ENCODE measurements at places on chromosomes 11 and 22. TPM values are rescaled to one million over a fixed set of nuclear protein-coding genes. Genes with fewer than 3 reads are reported as not detected.

The PHLDA2 gene
- total RNA-seq: 1.1 TPM

The GAS2L1 gene
- total RNA-seq: 9.7 TPM

The HTR3B gene
- not detected for total RNA-seq

The TRIM64 gene
- total RNA-seq: not detected

The TTC38 gene
- total RNA-seq: 39.3 TPM

The C11orf86 gene
- total RNA-seq: not detected

The ISX gene
- not detected for total RNA-seq

The MYRF gene
- total RNA-seq: 0.27 TPM

The SORL1 gene
- 260 TPM for total RNA-seq

The CLP1 gene
- total RNA-seq: 10.0 TPM

The CD44 gene
- 616 TPM for total RNA-seq

The FOXR1 gene
- total RNA-seq: not detected

The PES1 gene
- 131 TPM for total RNA-seq

The GP1BB gene
- total RNA-seq: 11.0 TPM

The SCARF2 gene
- 0.54 TPM for total RNA-seq

The PKNOX2 gene
- total RNA-seq: not detected

The SPDYC gene
- total RNA-seq: not detected

The FAM180B gene
- 0.27 TPM for total RNA-seq

The INSC gene
- not detected for total RNA-seq

The RFPL2 gene
- not detected for total RNA-seq

The LSP1 gene
- 79.4 TPM for total RNA-seq

The SMIM35 gene
- total RNA-seq: under 0.01 TPM

The MRPL49 gene
- 53.9 TPM for total RNA-seq

The IGLL1 gene
- 203 TPM for total RNA-seq

The ABTB2 gene
- total RNA-seq: 1.6 TPM

The LAYN gene
- 0.27 TPM for total RNA-seq

The SLC22A9 gene
- not detected for total RNA-seq

The FADD gene
- total RNA-seq: 31.2 TPM

The DDI1 gene
- not detected for total RNA-seq

The MYO18B gene
- 0.54 TPM for total RNA-seq

The RFPL3 gene
- not detected for total RNA-seq

Measured in hematopoietic multipotent progenitor cell (in vitro differentiated cells).